Osteocyte (in vitro differentiated cells): ENCODE measurements at places on chromosomes 11 and 22. TPM values are rescaled to one million over a fixed set of nuclear protein-coding genes. Genes with fewer than 3 reads are reported as not detected.
A peak's percentile ranks its signal among the peaks of the same experiment; 100 is the strongest.

- H3K4me3 ChIP-seq, result no peak overlapping the region
- H3K27ac ChIP-seq, result peak overlapping the region; percentile 85
- no peaks in the 10 kb centered on the region for H3K27me3 ChIP-seq
- DNase-seq, result peak; percentile 77
Observed at GRCh38 chr11:125082611-125083311, 19.7 kb downstream of the SLC37A2 start.

DNA sequence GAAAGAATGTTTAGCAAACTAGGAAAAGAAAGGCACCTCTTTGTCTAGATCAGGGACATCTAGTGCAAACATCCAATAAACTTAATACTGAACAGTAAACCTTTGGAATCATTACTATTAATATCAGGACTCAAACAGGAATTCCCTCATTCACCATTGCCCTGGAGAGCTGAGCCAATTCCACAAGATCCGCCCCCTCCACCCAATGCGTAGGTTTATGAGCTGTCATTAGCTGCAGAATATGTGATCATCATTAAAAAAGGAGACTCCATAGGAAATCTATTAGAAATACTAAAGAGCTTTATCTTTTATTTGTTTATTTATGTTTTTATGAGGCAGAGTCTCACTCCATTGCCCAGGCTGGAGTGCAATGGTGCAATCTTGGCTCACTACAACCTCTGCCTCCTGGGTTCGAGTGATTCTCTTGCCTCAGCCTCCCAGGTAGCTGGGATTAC is 5.5 kb downstream of the IL17REL start:
- H3K27ac ChIP-seq, result no peak overlapping the region
- H3K4me3 ChIP-seq, result no peak overlapping the region
- no peaks in the 10 kb centered on the region for H3K36me3 ChIP-seq

DNA sequence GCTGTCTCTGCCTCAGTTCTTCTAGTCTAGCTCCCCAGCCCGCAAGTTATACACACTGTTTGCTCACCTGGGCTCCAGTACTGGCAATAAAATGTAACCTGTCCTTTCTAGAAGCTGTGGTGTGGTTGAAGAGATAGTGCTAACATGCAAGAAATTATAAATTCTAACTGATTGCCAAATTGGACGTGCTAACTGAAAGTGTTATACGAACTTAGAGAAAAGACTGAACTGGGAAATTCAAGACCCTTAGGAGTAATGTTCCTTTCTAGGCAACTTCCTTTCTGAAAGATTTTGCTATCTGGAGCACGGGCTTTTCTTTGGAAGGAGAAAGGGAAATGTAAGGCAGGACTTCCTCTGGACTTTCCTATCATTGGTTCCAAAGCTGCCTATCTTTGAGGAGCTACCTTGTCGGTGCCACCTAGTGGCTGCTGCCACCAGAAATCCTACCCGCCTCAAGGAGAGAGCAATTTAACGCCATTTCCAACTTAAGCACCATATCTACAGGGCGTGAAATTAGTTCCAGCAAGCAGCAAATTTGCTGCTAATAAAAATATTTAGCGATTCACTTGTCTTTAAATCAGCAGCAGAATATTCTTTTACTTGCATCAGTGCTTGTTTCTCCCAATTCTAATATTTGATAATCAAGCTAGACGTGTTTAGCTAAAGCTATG is 12.7 kb upstream of the TMEM218 start:
- H3K27me3 ChIP-seq, result no peaks in the 10 kb centered on the region
- DNase-seq, result no peak
- H3K36me3 ChIP-seq, result no peaks in the 10 kb centered on the region
- no peak overlapping the region for H3K4me3 ChIP-seq
- H3K27ac ChIP-seq, result no peak overlapping the region

DNA sequence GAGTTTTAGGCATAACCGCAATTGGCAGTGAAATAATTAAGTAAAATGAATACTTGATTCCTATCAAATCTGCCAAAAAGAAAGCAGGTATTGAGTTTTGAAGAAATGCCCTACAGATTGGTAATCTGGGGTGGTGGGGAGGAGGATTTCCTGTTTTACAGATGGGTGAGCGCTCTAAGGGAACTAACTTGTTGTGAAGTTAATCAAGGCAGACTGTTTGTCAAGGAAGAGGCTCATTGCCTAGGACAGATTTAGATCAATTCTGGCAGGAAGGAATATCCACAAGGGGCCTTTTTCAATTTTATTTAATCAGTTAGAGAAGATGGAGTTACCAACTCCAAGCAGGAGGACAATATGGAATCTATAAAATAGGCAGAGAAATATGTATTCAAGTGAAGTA is 271.5 kb upstream of the CCDC90B start:
- H3K27ac ChIP-seq, result no peak overlapping the region
- DNase-seq, result no peak
- no peaks in the 10 kb centered on the region for H3K36me3 ChIP-seq

The SAC3D1 gene
- total RNA-seq, result 15.0 and 15.6 TPM in 2 replicates

The SCN2B gene
- total RNA-seq, result not detected in 2 replicates

- no peak overlapping the region for H3K4me3 ChIP-seq
- H3K27me3 ChIP-seq, result peaks cover 6% of the 10 kb centered on the region
- no peak overlapping the region for H3K27ac ChIP-seq
- H3K36me3 ChIP-seq, result no peaks in the 10 kb centered on the region
- no peak for DNase-seq
- H3K4me1 ChIP-seq, result no peaks in the 10 kb centered on the region
Observed at GRCh38 chr11:84899134-84899533, 728.0 kb downstream of the DLG2 start.

DNA sequence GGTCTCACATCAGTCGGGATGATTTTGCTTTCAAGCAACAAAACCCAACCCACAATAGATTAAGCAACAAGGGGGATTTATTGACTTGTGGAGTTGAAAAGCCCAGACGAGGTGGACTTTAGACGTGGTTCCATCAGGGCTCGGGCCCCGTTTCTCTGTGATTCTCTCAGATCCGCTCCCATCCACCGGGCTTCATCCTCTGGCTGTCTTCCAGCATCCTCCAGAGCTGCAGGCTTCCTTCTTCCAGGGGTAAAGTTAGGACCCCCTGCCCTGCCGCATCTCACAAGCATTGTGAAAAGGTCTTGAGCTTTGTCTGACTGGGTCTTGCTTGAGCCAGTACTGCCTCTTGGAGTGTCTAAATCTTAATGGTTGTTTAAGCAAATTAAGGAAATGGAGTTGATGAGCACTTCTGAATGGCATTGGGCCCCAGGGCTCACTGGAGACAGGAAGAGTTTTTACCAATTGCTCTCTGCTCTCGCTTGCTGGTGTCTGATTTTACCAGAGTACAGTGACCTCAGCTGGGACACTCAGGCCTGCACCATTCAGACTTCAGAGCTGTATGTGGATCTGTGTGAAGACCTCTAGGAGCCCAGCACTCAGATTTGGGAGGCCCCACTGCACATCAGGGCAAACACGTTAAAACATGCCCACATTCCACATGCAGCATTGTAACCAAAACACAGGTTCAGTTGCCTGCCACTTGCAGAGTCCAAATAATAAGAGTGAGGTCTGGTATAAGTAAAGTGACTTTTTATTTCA is 13.5 kb upstream of the FTH1 start:
- no peaks in the 10 kb centered on the region for H3K36me3 ChIP-seq
- DNase-seq, result no peak
- H3K27me3 ChIP-seq, result peaks cover 4% of the 10 kb centered on the region
- H3K27ac ChIP-seq, result peak overlapping the region; percentile 44
- no peak overlapping the region for H3K4me3 ChIP-seq
- H3K4me1 ChIP-seq, result peaks cover 17% of the 10 kb centered on the region

GRCh38 chr11:109911488-109911887 is 181.7 kb upstream of the ZC3H12C start:
- no peak overlapping the region for H3K27ac ChIP-seq
- H3K27me3 ChIP-seq, result peaks cover 9% of the 10 kb centered on the region
- DNase-seq, result no peak
- no peak overlapping the region for H3K4me3 ChIP-seq
- H3K36me3 ChIP-seq, result no peaks in the 10 kb centered on the region
